ENCODE measurements at places on chromosomes 7 and 10.

GRCh38 chr7:127986581-127987521, 44.4 kb downstream of the LRRC4 start:
- no peak for DNase-seq

GRCh38 chr10:48705401-48705938, 20.8 kb downstream of the WDFY4 start:
- DNase-seq = no peak

DNA sequence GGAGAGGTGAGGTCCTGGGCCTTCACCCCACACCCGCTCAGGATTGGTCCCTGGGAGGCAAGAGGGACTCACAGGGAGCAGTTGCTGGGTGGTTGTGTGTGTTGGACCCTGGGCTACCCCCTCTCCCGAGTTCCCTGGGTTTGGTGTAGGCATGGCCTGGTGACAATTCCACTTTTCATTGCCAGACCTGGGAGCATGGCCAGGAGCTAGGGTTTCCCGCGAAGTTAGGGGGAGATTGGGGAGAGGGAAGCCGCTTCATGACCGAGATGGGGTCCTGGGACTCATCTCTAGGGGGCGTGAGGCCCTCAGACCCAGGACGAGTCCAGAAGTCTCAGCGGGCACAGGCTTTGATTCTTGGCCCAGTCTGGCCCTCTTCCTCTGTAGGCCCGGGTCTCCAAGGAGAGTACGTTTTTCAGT, 606 bp downstream of the PALD1 start:
- DNase-seq = peak; percentile 43

DNA sequence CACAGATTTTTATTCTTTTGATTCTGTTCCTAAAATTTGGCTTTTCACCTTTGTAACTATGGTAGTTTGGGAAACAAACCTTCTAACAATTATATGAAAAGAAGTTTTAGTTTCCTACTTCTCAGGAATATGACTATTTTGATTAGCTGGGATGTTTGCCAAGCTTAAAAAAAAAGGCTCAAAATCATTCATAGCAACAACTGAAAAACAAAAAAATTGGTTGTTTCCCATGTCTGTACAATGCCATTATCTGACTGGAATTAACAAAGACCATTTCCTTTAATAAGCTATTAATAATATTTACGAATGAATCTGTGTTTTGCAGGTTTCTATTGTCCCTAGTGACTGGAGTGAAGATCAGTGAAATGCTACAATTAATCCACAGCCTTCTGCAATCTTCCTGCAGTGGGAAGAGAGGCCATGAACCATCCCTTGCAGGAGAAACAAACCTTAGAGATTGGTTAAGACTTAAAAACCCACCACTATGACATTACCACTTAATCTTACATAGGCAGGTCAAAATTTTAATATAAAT, 4.2 kb downstream of the PURB start:
- no peak for DNase-seq

- no peak for DNase-seq
Observed at GRCh38 chr10:113646336-113647201, 17.3 kb downstream of the NRAP start.

GRCh38 chr10:124495725-124496124, 34.1 kb downstream of the LHPP start:
- DNase-seq = no peak

GRCh38 chr10:90777621-90778020, 80.2 kb downstream of the HTR7 start:
- no peak for DNase-seq

DNA sequence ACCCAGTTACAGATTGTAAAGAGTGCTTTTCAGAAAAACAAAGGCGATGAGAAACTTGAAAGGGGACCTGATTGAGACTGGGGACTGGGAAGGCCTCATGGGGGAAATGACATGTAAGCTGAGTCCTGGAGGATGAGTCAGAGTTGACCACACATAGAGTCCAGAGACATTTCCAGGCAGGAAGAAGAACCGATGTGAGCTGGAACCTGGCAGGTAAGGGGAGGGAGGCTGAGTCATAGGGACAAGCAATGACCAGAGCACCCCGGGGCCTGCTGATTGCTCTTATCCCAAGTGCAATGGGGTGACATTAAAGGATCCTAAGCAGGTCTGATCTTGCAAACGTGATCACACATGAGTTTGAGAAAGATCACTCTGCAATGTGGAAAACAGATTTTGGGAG, 11.7 kb downstream of the TLL2 start:
- no peak for DNase-seq
